ENCODE measurements at places on chromosomes 2 and 18.

- DNase-seq: no peak
Observed at GRCh38 chr2:226052772-226053416, 653.4 kb downstream of the NYAP2 start.

GRCh38 chr18:42559069-42559690 is 556.3 kb downstream of the RIT2 start:
- no peak for DNase-seq

DNA sequence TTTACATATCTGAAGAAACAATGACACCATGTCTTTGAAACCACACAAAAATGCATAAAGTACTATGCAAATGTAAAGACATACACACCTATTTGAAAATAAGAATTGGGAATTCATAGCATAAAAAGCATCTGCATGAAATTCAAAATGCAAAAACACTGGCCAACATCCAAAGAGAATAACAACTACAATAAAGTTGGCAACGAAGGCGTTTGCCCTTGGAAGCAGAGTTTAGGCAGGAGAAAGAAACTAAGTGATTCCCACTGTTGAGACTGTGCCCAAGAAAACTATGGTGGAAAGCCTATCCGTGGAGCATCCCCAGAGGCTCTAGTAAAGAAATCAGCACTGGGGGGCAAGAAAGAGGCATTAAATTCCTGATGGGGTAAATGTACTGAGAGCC is 292.8 kb downstream of the RIT2 start:
- DNase-seq: no peak

- no peak for DNase-seq
Observed at GRCh38 chr2:96873651-96874096, 3.8 kb upstream of the SEMA4C start.

Data from stimulated activated CD8-positive, alpha-beta memory T cell treated with anti-CD3 and anti-CD28 coated beads, Interleukin-4, amount 100 ng/mL, for 1 hour (primary cell).